Epithelial cell of esophagus (primary cell): ENCODE measurements at places on chromosomes 2 and 18.

DNA sequence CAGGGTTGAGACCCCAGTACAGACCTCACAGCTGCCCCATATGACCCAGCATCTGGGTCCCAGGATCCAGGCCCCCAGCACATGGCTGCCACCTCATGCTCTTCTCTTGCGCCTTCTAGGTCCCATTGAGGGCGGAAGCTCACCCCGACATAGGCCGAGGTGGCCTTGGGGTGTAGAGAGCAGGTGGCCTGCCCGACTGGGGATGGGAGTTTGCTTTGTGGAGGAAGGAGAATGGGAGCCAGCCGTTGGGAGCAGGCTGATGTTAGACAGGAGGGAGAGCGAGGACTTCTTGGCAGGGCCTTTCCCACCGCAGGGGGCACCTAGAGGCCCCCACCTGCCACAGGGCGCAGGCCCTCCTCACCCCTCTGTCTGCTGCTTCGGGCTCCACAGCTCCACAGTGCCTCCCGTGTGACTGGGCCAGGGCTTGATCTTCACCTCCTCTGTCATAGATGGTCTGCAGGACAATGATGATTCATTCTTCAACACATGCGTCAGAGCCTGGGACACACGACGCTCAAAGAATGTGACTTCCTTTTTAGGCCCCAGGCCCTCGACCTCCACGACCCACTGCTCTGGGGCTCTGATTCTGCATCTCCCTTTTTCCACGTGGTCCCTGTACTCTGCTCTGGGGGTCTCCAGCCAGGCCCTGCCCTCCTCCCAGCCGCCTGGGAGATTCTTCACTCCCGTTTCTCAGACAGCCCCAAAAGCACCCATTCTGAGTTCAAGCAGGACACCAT lies 86.6 kb upstream of the ODC1 start:
- DNase-seq: peak; percentile 35

GRCh38 chr2:36389091-36389564 lies 33.5 kb downstream of the CRIM1 start:
- DNase-seq: no peak

DNA sequence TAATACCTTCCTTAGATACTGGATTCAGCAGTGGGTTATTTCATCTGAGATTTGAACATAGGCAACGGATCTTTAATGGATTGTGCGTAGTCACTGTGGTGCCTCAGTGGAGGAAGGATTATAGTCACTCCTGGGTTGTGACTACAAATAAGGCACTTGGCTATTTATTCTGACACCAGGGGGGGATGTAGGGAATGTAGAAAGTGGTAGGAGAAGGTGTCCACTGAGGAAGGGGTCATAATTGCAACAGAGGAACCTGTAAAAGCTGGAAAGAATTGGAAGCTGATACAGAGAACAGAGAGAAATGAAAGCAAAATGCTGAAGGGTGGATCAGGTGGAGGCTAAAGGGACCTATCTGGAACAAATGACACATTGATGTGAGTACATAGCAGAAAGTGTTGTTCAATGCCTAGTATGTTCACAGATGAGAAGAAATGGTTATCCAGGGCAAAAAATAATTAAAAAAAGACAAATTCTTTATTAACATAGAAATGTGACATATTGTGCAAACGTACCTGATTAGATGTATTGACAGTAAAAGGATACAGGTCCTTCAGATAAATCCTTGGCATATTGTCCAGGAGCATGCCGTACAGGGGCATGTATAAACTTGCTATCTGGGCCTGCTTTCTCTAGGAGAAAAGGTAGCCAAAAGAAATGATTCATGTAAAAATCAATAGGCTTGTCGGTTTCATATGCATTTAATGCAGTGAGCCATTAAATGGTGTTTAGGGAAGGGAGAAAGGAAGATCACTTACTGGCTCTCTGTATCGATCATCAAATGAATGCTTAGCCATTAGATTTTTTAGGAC lies 91.2 kb upstream of the CCDC195 start:
- peak; percentile 85 for DNase-seq

DNA sequence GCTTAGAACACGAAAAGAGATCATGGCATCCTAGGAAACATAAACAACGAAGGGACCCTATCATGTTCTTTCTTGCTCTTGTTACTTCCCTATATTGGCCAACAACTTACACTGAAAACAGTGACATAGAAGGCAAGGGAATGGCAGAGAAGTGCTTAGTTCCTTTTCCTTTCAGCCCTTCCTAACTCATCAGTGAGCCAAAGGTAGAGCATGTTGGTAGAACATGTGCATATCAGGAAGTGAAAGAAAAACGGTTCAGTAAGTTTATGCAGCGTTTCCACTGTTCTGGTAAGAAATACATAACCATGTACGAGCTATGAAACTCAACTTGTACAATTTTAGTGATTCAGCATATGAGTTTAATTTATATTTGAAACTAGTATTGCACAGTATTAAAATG lies 21.7 kb downstream of the AKAIN1 start:
- no peak for DNase-seq

- no peak for DNase-seq
These were observed 69.8 kb downstream of the CIB4 start for GRCh38 chr2:26571316-26571715.

GRCh38 chr2:130790804-130791616 lies 35.7 kb downstream of the AMER3 start:
- no peak for DNase-seq

- DNase-seq: no peak
These were observed 77.0 kb downstream of the EPC2 start for GRCh38 chr2:148721520-148721931.

- no peak for DNase-seq
These were observed 34.7 kb downstream of the LPIN2 start for GRCh38 chr18:2978208-2978607.
